ENCODE measurements at places on chromosomes 3 and 15.

GRCh38 chr15:79299841-79300235, 11.1 kb upstream of the TMED3 start:
- DNase-seq, result no peak

GRCh38 chr3:142210608-142211007, 14.8 kb downstream of the GK5 start:
- DNase-seq, result no peak

DNA sequence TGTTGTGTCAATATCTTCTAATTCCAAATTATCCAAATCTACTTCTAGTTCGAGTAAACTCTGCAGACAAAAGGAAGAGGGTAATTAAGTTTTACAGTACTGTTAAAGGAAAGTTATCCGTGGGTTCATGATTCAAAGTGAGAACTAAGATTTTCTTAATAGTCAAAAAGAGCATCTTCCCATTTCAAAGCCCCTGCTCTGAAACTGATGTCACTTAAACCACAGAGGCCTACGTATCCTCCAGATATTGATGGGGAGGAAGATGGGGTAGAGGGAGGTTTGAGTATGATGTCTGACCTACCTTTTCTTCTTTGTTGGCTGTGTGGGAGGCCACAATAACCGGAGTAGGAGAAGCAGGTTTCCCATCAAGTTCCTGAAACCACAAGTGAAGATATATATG, 14.1 kb downstream of the MRPS22 start:
- DNase-seq, result no peak

DNA sequence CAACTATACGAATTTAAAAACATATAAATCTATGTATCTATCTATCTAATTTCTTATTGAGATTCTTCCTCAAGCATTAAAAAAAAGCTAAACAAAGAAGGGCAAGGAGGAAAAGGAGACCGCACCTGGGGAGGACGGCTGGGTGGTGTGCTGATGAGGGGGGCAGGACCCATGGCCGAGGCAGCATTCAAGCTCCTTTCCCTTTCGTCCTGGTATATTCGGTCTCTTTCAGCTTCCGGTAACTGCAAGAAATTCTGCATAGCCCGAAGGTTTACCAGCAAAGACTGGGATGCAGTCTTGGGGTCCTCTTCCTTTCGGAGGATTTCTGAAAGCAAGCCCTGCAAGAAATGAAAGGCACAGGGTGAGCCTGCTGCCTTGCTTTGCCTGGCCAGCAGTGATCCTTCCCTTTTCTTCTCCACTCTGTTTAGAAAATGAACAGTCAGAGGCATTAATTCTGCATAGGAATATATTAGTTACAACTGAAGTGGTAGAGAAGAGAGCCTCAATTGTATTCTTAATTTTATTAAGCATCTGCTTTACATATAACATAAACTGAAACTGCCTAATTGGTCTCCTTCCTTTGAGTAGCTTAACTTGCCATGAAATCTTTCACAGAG, 38.8 kb downstream of the SATB1 start:
- no peak for DNase-seq

DNA sequence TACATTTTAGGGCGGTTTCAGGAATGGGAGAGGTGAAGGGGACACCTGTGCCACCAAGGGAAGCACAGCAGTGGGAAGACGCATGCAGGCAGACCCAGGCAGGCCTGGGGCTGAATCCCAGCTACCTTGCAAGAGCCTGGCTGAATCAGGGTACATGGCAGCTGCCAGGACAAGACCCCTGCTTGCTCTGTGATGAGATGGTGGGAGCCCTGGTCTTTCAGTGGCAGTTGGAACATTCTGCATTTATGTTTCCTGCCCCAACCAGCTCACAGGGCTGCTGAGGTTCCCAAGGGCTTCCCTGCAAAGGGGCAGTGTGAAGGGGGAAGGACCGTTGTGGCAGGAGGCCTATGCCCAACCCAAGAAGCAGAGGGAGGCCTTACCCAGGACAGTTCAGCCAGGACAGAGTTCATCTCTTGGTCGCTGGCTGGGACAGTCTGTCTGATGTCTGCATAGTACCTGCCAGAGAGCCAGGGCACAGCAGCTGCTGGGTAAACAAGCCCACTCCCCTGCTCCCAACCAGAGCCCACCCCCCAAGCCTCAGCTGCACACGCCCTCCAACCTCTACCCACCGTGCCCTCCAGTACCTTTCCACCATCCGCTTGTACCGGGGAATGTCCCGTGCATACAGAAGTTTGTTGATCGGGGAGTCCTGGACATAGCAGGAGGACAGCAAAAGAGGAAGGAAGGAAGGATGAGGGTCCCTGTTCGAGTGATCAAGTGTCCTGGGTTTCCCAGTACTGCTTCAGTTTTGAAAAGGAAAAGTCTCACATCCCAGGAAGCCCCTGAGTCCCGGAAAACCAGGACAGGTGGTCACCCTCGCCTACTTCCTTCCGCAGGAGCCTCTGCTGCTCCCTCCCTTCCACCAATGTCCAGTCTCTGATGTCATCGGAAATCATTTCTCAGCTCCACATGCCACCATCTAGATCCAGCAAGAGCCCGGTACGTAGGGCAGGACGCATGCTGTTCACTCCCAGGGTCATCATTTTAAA, 23.1 kb downstream of the PLXNB1 start:
- DNase-seq, result peak; percentile 13

DNA sequence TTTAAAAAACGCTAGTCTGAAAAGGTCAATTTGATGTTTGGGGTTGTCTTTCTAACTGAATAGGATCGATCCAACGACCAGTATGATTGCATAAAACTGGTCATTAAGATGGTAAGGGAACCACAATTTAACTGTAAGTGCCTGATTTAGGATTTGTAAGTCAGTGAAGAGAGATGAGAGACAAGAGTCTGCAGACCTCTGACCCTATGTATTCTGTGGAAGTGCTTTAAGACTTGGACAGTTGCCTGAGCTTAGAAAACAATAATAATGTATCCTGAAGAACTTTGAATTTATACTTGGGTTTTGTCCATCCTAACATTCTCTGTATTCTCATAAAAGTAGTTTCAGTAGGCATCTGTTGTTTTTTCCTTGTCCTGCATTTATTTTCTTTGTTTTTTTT, 221.4 kb upstream of the SUCLG2 start:
- DNase-seq, result no peak

GRCh38 chr3:63471781-63472180, 180.7 kb upstream of the SNTN start:
- no peak for DNase-seq

GRCh38 chr3:64405211-64405835, 180.1 kb upstream of the PRICKLE2 start:
- DNase-seq, result no peak

- DNase-seq, result no peak
Measured at GRCh38 chr15:66043264-66043663, 174.0 kb downstream of the RAB11A start.

DNA sequence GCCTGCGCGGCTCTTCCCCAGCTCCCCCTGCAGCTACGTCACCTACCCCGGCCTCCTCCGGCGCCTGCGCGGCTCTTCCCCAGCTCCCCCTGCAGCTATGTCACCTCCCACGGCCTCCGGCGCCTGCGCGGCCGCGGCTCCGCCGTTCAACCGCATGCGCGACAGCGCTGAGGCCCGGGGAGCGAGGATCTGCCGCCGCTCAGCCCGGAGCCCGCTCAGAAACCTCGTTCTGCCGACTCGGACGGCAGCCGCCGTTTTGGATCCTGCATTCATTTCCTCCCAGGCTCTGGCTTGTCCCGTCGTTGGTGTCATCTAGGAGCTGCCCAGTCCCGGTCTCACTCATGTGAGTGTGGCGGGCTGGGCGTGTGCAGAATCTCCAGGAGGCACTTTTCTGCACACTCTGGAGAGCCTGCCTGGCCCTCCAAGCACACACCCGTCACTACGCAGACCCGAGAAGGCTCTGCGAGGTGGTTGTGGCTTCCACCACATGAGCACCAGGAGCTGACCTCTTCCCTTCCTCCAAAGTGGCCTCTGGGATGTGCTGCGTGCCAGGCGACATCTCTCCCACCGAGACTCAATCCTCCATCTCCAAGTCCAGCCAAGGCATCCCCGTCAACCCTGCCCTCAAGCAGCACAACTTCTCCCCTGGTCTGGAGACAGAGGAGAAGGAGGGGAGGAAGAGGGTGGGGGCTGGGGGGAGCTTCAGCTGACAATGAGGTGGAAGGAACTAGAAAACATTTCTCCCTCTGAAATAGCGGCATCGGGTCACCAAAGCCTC, 165.3 kb downstream of the CHSY1 start:
- DNase-seq, result no peak

DNA sequence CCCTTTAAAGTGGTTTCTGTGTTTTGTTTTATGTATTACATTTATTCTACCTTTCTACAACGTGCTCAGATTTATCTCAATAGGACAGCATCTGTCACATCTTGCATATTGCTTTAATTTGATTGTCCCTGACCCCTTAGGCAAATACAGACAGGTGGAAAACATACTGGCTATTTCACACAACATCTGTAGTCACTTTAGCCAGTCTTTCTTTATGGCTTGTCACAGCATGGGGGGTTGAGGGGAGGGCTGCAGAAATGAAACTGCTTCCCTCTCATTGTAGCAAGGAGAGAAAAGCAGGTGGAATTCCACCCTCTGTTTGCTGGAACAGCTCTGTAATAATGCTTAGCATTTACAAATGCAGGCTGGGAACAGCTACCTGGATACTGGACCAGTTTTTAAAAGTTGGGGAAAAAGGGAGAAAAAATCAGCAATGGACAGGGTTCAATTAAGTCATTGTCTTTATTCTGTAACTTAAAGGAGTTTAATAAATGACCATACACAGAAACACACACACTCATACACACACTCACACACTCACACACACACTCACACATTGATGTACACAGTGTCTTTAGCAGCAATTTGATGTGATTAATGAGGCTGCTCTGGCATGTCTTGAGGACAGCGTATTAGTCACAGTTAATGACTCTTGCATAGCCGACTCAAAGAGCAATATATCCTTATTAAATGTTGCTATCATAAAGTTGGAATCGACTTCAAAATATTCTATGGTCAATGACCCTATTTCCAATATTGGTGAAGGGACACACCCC, 283.7 kb upstream of the GBE1 start:
- no peak for DNase-seq

- no peak for DNase-seq
Measured at GRCh38 chr15:80791004-80791403, 11.8 kb downstream of the CEMIP start.

GRCh38 chr3:131178710-131179375, 152.2 kb downstream of the NEK11 start:
- no peak for DNase-seq
